Right kidney (tissue), 9 donors: ENCODE measurements at places on chromosomes 7 and 10.

DNA sequence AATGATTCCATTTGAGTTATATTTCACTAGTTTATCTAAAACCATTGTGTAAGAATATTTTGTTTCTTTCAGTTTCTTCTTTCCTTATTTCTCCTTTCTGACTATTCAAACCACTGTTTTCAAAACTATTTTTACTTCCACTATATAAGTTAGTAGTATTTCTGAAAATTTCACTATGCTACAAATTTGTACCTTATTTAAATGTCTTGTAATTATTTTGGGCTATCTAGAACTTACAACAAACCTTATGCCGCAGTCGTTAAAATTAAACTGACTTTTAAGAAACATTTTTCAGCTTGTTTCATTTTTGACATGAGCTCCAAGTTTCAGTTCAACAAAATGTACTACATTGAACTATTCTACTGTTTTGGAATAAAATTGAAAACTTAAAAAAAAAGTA is 1.8 kb downstream of the TFEC start:
- no peak for DNase-seq

- DNase-seq: no peak
Measured at GRCh38 chr7:45073031-45073785, 15.6 kb downstream of the NACAD start.

DNA sequence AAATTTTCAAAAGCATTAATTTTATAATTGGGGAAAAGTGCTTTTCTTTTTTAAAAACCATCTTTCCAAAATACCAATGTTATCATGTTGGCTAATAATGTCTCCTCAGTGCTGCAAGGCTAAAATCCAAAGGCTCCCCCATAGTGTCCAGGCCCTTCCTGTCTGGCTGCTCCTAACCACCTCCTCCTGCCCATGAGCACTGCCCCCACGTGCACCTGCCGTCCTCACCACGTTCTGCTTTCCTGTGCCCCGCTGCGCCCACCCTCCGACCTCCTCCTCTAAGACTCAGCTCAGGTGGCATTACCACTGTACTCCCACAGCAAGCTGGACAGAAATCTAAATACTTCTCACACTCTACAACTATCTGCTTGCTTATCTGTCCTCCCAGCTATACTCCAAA is 17.7 kb downstream of the PAXIP1 start:
- DNase-seq: no peak

- no peak for DNase-seq
Measured at GRCh38 chr10:114118514-114118913, 55.5 kb downstream of the CCDC186 start.
